ENCODE measurements at places on chromosomes 1 and 21.

DNA sequence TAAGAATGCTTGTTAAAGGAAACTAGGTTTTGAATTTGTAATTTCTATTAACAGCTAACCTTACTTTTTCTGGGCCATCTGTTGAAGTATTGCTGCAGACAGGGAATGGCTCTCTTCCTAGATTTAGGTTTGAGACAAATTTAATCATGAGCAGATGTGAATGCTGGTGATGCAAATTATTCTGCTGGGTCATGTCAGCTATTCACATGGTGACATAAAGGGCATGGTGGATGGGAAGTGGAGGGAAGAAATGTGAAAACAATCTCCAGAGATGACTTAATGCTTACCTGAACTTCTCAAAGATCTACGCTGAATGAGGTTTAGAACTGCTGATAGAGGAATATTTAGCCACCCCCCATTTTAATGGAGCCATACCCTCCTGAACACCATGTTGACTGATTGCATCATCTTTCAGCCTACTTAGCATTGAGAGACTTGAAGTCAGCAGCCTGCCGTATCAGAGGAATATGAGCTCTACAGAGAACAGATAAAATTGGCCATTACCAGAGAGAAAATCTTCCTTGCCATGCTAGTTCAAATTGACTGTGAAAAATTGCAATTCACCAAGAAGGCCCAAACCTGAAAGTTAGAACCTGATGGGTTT lies 138.8 kb downstream of the HHAT start:
- DNase-seq, result peak; percentile 48

GRCh38 chr1:32659581-32659980 lies 8.6 kb downstream of the RBBP4 start:
- no peak for DNase-seq

DNA sequence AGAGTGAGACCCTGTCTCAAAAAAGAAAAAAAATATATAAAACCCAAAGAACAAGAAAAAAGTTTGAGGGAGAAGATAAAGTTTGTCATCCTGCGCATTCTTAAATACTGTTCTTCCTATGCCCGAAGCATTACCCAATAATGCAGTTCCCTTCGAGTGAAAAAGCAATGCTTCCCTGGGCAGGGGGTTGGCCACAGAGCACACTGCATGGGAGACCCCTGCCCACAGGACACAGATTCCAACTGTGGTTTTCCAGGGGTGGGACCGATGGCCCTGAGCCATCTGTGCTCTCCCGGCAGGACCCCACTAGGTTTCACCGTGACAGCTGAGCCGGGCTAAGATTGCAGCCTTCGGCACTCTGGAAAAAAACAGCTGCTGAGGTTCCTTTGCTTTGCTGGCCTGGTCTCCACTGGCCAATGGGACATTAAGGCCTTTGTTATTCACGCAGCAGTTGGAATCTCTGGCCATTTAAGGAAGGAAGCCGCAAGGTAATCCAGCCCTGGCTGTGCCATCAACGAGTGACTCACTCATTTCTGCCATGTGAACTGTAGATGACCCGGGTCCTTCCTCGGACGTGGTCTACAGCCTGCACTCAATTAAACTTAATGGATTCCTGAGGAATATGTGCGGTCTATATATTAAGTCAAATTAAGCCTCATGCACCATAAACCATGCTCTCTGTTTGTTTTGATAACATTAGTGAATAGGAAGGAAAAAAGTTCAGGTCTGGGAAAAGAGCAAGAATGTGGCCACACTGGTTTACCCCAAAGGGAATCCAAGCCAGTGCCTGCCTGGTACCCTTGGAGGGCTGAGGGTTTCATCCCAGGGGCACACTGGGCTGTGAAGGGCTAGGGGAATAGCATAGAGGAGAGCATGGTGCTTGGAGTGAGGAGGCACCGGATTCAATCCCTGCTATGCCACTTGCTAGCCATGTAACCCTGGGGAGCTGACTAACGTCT lies 163.2 kb downstream of the ZBTB18 start:
- peak; percentile 100 for DNase-seq

GRCh38 chr1:246875041-246876026 lies 56.4 kb downstream of the AHCTF1 start:
- DNase-seq, result peak; percentile 89

DNA sequence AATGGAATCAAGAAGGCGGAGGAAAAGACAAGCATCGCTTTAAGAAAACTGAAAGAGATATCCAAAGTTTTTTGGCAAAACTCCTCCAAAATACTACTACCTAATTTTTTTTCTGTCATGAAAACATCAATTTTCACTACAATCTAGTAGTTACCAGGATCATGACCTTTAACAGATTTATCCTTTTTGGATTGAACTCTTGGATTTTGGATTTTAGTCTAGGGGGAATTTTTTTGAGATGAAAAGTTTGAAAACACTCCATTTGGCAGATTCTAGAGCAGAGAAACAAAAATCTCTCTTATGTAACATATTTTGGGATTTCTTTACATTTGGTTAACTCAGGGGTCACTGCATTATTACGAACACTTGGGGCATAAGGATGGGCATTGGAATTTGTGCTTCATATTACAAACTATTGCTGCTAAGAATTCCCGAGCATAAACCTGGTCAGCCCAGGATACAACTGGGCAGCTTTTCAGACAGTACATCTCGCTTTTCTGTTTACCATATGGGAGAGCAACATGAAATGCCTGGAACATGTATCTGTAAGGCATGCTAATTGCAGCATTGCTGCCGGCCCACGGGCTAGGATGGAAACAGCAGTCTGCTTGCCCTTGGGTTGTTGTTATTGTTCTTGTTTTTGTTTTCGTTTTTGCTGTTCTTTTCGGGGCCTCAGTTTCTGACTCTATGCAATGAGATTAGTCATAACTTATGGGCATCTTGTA lies 264.3 kb downstream of the RHOU start:
- no peak for DNase-seq

GRCh38 chr1:40397258-40397657 lies 23.7 kb downstream of the SMAP2 start:
- DNase-seq, result no peak

DNA sequence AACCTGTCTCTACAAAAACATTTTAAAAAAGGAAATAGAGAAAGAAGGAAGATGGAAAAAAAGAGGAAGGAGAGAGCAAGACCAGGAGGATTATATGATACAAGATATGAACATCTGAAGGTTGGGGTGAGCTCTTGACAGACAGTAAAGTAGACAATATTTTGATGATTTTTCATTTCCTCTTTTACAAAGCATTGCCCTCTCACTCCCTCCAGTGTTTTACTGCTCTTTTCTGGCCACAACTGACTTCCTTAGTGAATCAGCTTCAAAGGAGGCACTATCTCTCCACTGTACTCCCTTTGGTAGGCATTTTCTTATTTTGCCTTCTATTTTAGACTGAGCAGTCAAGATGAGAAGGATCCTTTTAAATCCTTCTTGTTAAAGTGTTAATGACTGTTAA lies 296.7 kb downstream of the KCTD3 start:
- DNase-seq, result peak; percentile 34

GRCh38 chr1:201582705-201583442 lies 43.9 kb downstream of the NAV1 start:
- DNase-seq, result peak; percentile 80

Data from EH (cell line).